ENCODE measurements at places on chromosomes 4 and X.

DNA sequence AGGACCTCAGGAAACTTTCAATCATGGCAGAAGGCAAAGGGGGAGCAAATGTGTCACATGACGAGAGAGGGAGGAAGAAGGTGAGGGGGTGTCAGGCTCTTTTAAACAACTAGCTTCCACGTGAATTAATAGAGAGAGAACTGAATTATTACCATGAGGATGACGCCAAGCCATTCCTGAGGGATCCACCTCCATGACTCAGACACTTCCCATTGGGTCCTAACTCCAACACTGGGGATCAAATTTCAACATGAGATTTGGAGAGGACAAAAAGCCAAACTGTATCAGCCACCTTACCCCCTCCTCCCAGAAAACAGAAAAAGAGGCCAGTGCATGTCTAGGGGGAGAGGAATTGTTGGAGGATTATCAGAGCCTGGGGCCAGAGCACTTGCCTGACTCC, 40.4 kb upstream of the LAS1L start:
- no peak for DNase-seq

DNA sequence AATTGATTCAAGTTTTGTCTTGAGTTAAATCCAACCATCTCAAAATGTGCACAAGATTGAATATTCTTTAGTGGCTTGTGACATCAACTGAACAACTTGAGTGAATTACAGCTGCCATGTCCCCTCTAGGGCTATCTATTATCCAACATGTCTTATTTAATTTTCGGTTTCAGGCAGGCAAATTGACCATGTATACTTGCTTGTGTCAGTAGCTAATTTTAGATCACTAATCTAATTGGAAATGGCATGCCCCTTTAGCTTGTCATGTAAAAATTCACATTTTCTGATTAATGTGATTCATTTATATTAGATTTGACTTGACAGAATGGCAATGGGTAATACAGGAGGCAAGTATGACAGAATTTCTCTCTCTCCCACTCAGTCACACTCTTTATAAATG, 93.2 kb upstream of the NR0B1 start:
- DNase-seq, result no peak

GRCh38 chr4:37653601-37654000, 32.6 kb downstream of the RELL1 start:
- DNase-seq, result no peak

GRCh38 chr4:155759372-155760252, 791 bp downstream of the GUCY1B1 start:
- no peak for DNase-seq

GRCh38 chr4:169626331-169627282, 6.2 kb downstream of the CLCN3 start:
- no peak for DNase-seq

DNA sequence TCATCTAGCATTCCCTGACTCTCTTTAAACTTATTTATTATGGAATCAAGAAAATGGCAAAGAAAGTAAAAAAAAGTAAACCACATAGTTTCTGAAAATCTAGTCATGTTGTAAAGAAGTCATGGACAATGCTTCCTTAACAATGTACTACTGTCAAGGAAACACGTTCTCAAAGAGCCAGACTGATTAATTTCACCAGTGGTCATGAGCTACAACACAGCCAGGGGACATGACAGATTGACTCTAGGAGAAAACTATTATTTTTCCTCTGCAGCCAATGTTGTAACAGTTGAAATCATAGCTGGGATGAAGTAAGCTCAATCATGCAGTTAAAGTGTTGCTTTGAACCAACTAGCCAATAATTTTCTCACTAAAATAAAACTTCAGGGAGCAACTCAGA, 109.2 kb downstream of the MAPK10 start:
- no peak for DNase-seq

- no peak for DNase-seq
Measured at GRCh38 chr4:78168029-78168428, 110.9 kb downstream of the FRAS1 start.

GRCh38 chrX:66654411-66654810, 15.5 kb upstream of the EDA2R start:
- DNase-seq, result no peak

DNA sequence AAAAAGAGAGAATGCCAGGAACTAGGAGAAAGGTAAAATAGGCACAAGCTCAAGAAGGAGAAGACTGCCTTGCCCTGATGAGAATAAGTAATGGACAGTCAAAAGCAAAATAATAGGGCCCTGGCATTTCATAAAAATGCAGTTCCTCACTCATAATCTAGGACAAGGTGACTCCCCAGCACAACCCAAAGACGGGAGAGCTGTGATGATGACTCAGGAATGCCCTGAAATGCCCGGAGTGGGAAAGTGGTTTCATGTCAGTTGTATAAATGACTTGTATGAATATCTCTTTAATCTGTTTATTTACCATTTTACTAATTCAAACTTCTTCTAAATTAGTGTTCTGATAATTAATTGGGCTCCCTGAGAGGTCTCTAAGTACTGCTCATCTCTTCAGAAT, 28.8 kb upstream of the SETD7 start:
- no peak for DNase-seq

DNA sequence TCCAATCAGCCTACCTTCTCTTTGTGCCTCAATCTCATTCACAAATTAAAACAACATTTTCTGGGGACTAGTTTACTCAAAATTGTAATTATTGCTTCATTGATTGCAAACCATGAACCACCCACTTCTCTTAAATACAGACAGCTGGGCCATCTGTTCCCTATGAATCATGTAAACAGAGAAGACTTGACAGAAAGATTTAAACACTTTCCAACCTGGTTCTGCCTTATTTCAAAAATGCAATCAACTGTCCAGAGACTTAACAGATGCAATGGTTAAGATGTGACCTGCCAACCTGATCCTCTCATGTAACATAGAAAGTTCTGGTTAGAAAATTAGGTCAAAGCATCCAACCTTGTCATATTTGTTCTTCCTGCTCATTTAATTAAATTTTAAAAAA, 20.8 kb upstream of the SERTM2 start:
- DNase-seq, result no peak

DNA sequence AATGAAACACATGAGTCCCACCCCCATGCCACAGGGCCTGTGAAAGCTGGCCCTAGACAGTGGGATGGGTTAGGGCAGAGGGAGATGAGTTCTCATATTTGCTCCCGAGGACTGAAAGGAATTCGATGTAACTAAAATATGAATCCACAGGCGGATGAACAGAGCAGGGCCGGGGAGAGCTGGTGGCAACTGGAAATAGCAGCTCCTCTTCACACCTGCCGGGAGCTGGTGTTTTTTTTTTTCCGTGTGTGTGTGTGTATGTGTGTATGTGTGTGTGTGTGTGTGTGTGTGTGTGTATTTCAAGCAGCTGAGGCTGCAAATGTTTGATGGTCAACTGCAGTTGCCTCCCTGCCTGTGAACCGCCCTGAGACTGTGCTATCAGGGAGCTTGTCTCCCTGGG, 115.1 kb upstream of the PSAPL1 start:
- no peak for DNase-seq

- no peak for DNase-seq
Measured at GRCh38 chr4:88751258-88752075, 53.8 kb upstream of the NAP1L5 start.

GRCh38 chr4:7768736-7769135, 170.9 kb downstream of the AFAP1 start:
- no peak for DNase-seq

DNA sequence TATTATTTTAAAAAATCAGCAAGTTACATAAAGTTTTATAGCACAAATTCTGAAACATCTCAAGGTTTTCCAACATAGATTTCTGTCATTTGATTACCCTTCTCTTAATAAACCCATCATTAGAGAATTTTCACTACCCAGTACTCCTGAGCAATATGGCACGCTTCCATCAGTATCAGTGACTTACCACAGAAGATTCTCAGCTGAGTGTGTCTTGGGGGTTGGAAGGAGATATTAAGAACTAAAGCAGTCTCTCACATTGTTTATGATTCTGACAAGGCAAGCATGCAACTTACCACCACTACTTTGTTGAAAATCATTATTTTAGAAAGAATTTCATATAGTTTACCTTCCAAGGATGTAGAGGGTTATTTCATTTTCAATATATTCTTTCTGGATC, 67.7 kb downstream of the INPP4B start:
- no peak for DNase-seq

- DNase-seq, result no peak
Measured at GRCh38 chrX:41137589-41137988, 52.3 kb downstream of the USP9X start.
